ENCODE measurements at places on chromosomes 12 and 14. TPM values are rescaled to one million over a fixed set of nuclear protein-coding genes. Genes with fewer than 3 reads are reported as not detected.

BMP4 gene
- total RNA-seq: 103 TPM

ETFBKMT gene
- 2.4 TPM for total RNA-seq

KRT72 gene
- total RNA-seq: not detected

ACSS3 gene
- total RNA-seq: 0.19 TPM

SAMD4A gene
- 54.9 TPM for total RNA-seq

KRT73 gene
- total RNA-seq: not detected

ZNF84 gene
- total RNA-seq: 30.4 TPM

CIPC gene
- total RNA-seq: 18.7 TPM

KRT77 gene
- not detected for total RNA-seq

CMKLR1 gene
- under 0.01 TPM for total RNA-seq

TM7SF3 gene
- total RNA-seq: 91.0 TPM

CLEC4D gene
- total RNA-seq: not detected

EIF2B1 gene
- 42.6 TPM for total RNA-seq

LRRC43 gene
- 3.3 TPM for total RNA-seq

GUCY2C gene
- total RNA-seq: not detected

TAS2R7 gene
- total RNA-seq: 0.48 TPM

NELL2 gene
- total RNA-seq: not detected

SERPINA3 gene
- total RNA-seq: not detected

LRTM2 gene
- 0.10 TPM for total RNA-seq

PLEKHD1 gene
- not detected for total RNA-seq

DBX2 gene
- not detected for total RNA-seq

KCNH3 gene
- total RNA-seq: not detected

LTB4R gene
- 3.2 TPM for total RNA-seq

DDX51 gene
- total RNA-seq: 13.9 TPM

SLC35F4 gene
- not detected for total RNA-seq

ZNF605 gene
- 12.3 TPM for total RNA-seq

TOMM20L gene
- not detected for total RNA-seq

TEX52 gene
- total RNA-seq: not detected

FAM90A1 gene
- total RNA-seq: not detected

MGAT4C gene
- total RNA-seq: 0.10 TPM

NRIP2 gene
- not detected for total RNA-seq

SH2B3 gene
- 129 TPM for total RNA-seq

TFCP2 gene
- 10.1 TPM for total RNA-seq

GABARAPL1 gene
- total RNA-seq: 45.7 TPM

PAPLN gene
- total RNA-seq: 10.1 TPM

FGF6 gene
- total RNA-seq: not detected

COCH gene
- total RNA-seq: 0.65 TPM

KIF5A gene
- not detected for total RNA-seq

KCNJ8 gene
- total RNA-seq: under 0.01 TPM

BHLHE41 gene
- total RNA-seq: 0.67 TPM

C1S gene
- 0.48 TPM for total RNA-seq

MYF6 gene
- not detected for total RNA-seq

NPFF gene
- total RNA-seq: not detected

KRT75 gene
- total RNA-seq: not detected

KRT78 gene
- not detected for total RNA-seq

ZC2HC1C gene
- total RNA-seq: 0.67 TPM

CLIP1 gene
- 67.9 TPM for total RNA-seq

TAS2R19 gene
- total RNA-seq: 5.5 TPM

Data from vein endothelial cell (primary cell).